ENCODE measurements at places on chromosomes 11 and 22.

DNA sequence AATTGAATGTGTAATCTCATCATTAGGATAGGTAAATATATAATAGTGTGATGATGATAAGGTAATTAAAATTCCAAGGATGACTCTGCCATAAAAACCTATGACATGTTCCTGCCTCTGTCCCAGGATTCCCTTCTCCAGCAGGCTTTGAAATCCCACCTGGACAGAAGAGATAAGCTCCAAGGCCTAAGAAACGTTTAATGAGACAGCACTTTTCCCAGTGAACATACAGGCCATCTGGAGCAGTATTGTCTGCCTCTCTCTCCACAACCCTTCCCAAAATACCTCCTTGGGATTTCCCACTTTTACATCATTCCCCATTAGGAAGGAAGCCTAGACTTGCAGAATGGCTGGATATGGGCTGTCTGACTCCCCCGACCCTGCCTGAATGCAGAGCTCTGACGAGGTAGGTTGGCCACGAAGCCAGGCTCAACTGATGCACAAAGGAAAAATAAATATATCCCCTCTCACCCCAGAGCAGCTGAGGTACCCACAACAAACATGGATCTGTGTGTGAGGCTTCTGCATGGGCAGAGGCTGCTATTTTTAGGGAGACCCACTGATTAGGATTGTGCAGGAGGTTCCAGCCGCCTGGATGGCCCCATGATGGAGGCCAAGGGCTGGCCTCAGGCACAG lies 71.0 kb downstream of the TMPRSS5 start:
- DNase-seq, result no peak

DNA sequence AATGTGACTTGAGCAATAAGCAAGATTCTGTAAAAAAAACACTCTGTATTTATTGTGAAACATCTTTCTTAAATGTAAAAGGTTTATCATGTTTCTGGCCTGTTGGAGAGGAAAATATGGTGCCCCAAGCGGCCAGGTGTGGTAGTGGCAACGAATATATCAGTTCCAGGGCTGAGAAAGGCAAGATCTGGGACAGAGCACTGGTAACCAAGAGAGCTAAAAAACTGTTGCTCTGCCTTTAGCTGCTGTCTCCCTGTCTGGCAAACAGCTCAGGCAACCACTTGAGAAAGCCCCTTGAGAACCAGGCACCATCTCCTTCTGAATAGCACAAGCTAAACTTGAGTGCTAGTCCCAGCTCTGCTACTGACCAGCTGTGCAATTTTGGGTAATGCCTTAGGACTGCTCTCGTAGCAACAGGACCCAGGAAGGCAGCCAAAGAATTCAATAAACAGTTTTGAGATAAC lies 129.9 kb downstream of the KCNC1 start:
- DNase-seq, result peak; percentile 19

DNA sequence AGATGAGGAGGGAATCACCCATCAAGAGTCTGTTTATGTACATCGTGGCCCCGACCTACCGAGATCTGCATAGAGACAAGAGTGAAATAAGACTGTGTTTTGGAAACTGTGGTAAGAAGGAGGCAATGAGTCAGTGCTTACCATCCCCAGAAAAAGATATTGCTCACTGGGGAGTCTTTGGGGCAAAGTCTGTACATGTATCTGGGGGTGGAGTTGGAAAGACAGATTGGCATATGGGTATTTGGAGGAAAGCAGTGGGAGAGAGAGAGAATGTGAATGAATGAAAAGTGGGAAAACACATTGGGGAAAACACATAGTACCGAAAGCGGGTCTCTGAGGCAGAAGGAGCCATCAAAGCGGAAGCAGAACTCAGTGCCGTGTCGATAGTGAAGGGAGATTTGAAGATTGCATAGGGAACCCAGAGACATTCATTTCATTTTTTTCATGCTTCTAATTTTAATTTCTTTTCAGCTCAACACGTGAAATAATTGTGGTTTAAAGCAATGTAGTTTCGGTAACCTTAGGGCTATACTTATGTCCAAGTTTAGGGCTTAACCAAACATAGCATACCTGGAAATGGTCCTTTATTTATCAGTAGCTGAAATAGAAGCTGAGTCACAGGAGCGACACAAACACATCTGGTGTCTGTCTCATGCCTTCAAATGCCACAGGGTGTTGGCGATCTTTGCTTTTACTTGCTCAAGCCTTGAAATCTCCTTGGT lies 98.6 kb upstream of the CD44 start:
- DNase-seq, result peak; percentile 91

DNA sequence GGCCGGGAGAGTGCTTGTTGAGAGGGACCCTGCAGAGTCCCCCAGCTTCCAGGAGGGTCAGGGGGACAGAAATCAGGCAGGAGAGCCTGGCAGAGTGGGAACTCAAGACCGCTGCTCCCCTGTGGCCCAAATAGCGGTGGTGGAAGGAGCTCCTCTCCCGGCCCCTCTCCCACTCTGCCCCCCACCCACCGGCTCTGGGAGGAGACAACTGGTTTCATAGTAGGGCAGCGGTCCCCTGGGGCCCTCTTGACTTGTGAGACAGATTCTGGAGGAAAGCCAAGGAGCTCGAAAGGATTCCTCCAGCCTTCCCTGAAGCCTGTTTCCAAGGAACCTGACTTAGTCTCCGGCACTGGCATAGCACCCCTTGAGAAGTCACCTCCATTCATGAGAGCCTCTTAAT lies 10.1 kb downstream of the PKNOX2 start:
- DNase-seq, result no peak

GRCh38 chr11:129315781-129316579 lies 59.7 kb upstream of the BARX2 start:
- DNase-seq, result no peak

DNA sequence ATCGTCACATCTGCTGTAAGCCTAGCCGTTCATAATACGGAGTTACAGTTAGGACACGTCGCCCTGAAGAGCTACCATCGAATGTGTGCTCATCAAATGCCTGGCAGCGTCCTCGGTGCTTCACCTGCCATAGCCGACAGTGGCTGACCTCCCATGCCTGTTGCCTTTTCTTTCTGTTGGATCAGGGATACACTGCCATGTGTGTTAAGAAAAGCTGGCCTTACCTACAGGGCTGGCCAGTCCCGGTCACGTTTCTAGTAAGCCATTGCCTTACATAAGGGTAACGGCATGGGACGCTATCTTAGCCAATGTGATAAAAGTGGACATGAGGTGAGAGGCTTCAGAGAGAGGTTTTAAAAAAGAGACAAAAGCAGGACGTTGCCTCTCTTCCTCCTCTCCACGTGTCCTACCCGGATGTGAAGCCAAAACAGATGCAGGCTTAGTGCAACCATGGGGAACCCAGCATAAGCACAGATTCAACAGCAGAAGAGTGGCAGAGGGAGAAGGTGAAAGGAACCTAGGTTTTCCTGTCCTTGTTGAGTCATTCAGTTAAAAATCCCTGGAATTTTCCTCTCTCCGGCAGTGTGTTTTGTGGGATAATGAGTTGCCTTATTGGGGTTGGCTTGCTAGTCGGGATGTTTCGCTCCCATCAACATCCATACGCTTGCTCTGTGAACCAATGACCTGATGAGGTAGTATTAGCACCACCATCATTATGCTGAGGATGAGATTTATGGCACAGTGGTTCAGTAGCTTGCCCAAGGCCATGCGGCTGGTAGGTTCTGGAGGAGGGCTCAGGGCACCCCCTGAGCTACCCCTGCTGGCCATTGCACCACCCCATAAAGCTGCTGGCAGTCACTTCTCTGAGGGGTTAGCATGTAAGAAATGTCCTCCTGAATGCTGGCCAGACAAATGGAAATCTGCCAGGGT lies 67.4 kb upstream of the B3GAT1 start:
- DNase-seq, result no peak

- DNase-seq, result no peak
These were observed 105.8 kb downstream of the ARHGAP20 start for GRCh38 chr11:110606415-110606814.

- DNase-seq, result peak; percentile 1
These were observed 108.7 kb upstream of the CD82 start for GRCh38 chr11:44456544-44457300.

- DNase-seq, result peak; percentile 4
These were observed 3.4 kb downstream of the SCGB1D4 start for GRCh38 chr11:62295504-62295903.

GRCh38 chr11:96001037-96001436 lies 77.1 kb upstream of the MTMR2 start:
- DNase-seq, result no peak
